OCI-M1 (cell line): ENCODE measurements at places on chromosomes 3 and 15.

GRCh38 chr3:98827221-98827920 lies 64.2 kb downstream of the ST3GAL6 start:
- DNase-seq: no peak

DNA sequence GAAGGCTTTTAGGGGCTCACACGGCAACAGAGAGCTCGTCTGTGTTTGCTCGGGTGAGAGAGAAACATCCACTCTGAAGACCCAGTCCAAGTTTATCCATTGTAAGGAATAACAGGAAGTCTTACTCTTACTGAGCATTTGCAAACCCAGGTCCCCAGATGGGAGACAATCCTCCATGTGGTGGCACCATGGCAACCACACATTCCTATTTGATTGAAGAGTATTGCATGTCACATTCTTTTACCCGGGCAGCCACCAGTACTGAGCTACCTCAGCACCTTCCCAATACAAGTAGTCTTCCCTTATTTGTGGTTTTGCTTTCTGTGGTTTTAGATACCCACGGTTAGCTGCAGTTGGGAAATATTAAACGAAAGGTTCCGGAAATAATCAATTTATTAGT lies 302.9 kb upstream of the RASGRP1 start:
- DNase-seq: no peak

DNA sequence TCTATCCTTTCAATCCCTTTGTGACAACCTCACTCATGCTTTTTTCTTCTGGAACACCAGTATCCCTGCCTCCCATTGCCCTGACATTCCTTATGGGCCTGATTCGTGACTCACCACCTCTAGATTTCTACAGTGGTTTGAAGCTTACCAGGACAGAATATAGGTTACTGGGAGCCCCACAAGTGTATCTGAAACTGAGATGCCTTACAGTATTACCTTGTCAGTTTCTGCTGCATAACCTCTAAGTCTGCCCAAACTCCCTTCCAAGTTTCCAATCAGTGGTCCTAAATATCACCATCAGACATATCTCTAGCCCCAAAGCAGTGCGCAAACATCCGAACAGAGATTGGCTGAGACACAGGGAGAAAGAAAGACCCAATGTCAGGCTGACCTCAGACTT lies 5.6 kb downstream of the CPB1 start:
- DNase-seq: no peak

- DNase-seq: no peak
These were observed 172.4 kb downstream of the ATP8B4 start for GRCh38 chr15:49946681-49947080.

GRCh38 chr3:169173231-169173630 lies 490.3 kb downstream of the MECOM start:
- DNase-seq: no peak

DNA sequence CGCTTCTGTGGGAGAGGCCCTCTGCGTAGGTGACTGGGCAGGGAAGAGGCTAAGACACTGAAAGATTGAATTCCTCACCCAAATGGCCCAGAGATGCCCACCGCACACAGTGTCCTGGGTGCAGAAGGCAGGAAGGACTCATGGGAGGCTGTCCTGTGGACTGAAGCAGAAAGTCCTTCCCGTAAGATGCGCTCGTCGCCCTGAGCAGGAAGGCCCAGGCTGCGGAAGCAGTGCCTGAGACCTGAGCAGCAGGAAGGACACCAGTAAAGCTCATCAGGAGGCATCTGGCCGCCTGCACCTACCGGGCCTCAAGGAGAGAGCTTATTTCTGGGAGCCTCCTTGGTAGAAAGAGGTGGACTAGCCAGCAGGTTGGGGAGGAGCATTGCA lies 3.3 kb downstream of the PAK6 start:
- no peak for DNase-seq

- DNase-seq: no peak
These were observed 53.7 kb downstream of the TRIM42 start for GRCh38 chr3:140731440-140732119.

GRCh38 chr3:15043408-15044171 lies 21.5 kb downstream of the MRPS25 start:
- DNase-seq: no peak
